ENCODE measurements at places on chromosomes 11 and 22.

DNA sequence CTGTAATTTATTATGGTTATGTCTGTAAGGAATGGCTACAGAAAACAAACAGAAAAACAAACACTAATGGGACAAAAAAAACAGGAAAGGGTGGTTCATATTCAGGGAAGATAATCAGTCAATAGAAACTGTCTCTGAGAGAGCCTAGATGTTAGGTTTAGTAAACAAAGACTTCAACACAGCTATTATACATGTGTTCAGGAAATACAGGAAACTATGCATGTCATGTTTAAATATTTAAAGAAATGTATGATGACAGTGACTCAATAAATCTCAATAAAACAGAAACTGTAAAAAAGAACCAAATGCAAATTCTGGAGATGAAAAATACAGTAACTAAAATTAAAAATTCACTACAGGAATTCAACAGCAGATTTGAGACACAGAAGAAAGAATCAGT, 76.0 kb downstream of the PACS1 start:
- no peak for DNase-seq

DNA sequence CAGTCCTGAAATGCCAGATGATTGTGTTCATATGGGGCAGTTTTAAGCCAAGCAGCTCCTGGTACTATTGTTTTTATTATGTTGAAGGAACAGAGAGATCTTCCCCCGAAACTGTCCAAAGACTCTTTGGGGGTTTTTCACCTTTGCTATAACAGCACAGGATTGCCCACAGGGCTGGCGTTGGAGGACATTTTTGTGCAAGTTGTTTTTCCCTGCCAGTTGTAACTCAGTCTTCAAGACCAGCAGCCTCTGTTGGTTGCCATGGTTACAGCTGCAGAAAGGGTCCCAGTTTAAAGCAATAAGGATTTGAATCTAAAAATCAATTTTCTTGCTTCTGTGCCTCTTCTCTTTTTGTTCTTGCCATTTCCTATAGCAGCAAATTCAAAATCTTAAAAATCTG, 45.4 kb upstream of the YWHAH start:
- DNase-seq, result no peak

GRCh38 chr11:62133328-62134065, 9.7 kb downstream of the INCENP start:
- DNase-seq, result no peak

DNA sequence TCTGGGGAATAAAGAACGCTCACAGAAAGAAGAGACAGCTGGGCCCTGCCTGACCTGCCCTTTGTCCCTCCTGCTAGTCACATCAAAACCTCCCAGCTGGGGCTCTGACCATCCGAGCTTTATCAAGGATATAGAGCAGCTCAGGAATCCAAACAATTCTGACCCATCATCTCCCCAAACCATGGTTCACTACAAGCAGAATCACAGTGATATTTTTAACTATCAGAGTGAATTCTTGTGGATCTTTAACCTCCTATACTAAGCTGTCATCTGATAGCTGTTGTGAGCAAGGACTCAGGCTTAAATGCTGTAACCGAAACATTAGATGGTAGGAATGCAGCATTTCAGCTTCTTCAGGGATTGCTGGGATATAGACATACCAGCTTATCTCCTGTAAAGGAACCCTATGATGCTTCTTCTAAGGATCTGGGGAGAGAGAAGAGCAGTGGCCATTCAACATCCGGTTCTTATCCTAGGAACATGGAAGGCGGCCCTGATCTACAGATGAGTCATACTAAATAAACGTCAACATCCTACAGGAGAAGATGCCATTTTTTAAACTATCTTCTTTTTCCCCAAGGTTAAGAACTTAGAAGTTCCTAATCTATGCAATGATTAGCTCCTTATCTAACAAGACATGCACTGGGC, 84.7 kb upstream of the AKIP1 start:
- peak; percentile 73 for DNase-seq

- peak; percentile 29 for DNase-seq
These were observed 4.3 kb downstream of the CD59 start for GRCh38 chr11:33731723-33732531.

DNA sequence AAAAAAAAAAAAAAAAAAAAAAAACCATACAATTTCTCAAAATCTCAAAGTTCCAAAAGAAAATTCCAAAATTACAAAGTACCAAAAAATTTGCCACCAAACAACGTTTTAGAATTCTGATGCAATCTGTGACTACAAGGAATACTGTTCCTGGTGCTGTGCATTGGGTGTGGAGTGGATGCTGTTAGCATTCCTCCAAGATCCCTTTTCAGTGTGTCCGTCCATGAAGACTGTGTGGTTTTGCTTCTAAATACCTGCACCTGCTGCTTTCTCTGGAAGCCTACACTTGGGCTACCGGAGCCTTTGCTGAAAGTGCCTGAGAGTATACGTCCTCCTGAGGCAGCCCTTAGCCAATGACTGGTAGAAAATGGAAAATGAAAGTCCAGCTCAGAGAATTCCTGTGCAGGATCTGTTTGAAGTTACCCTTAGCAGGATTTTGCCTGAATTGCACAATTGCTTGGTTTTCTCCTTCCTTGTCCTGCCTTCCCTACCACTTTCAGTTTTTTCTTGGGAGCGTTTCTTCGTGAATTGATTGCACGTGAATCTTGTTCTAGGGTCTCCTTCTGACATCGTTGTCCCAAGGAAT, 140.8 kb downstream of the TRPC6 start:
- no peak for DNase-seq

DNA sequence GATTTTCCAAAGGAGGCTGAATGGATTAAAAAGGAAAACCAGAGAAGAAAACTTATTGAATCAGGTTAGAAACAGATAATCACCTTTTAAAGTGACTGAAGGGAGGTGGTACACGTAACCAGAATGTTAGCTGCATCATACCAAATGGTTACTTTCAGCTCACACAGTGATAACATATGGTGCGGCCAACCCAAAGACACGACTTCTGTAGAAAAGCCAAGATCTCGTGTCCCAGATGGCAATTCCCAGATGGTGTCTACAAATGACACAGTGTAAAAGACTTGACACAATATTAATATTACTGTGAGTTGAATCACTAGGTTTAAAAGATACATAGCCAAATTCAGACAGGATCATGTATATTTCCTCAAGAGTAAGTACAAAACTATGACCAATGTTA, 5.2 kb downstream of the PPP2R1B start:
- no peak for DNase-seq

GRCh38 chr11:112292785-112293407, 32.2 kb upstream of the PLET1 start:
- DNase-seq, result peak; percentile 92

DNA sequence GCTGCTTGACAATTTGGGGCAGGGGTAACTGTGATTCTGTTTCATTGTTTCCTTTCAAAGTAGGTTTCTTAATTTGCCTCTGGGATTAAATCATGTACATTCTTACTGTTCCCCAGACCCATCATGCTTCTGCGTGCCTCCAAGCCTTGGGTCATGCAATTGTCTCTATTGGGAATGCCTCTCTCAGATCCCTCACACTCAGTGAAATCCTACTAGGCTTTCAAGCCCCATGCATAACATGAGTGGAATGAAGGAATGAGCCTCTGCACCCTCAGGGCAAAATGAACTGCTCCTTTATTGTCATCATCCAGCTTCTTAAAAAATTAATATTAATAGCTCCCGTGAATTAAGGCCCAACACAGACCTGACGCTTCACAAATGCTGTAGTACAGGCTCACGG, 381.7 kb downstream of the TENM4 start:
- no peak for DNase-seq

DNA sequence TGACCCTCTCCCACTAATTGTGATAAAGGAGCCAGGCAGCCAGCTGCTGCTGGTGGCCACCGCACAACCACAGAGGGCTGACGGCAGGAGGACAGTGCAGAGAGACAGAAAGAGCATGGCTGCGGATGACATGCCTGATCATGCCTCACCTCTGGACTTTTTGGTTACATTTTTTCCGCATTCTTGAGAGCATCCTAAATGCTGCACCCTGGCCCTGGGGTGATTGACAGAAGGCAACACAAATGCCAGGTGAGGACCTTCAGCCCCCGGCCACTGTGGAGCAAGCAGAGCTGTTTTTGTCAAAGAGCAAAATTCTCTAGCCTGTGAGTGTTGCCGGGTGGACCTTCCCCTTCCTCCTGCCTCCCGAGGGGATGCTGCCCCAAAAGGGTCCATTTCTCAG, 78.5 kb downstream of the RPS6KA4 start:
- DNase-seq, result no peak

DNA sequence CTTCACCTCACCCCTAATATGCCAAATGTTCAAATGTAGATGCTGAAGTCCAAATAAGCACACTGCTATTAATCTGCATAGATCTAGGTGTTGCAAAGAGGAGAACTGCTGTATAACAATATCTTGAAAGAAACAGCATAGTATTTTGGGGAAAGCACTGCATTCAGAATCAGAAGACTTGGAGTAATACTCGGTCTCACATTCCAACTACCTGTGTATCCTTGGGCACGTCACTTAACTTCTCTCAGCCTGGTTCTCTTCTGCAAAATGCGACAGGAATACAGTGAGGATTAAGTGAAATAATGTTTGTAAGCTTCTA, 332 bp upstream of the HMGXB4 start:
- no peak for DNase-seq
